ENCODE measurements at places on chromosomes 16 and 17.

GRCh38 chr17:78865682-78866390, 25.2 kb upstream of the USP36 start:
- peak; percentile 68 for DNase-seq

- DNase-seq = no peak
Observed at GRCh38 chr17:66169839-66170238, 22.1 kb downstream of the CEP112 start.

- no peak for DNase-seq
Observed at GRCh38 chr16:12818326-12818725, 14.6 kb upstream of the CPPED1 start.

DNA sequence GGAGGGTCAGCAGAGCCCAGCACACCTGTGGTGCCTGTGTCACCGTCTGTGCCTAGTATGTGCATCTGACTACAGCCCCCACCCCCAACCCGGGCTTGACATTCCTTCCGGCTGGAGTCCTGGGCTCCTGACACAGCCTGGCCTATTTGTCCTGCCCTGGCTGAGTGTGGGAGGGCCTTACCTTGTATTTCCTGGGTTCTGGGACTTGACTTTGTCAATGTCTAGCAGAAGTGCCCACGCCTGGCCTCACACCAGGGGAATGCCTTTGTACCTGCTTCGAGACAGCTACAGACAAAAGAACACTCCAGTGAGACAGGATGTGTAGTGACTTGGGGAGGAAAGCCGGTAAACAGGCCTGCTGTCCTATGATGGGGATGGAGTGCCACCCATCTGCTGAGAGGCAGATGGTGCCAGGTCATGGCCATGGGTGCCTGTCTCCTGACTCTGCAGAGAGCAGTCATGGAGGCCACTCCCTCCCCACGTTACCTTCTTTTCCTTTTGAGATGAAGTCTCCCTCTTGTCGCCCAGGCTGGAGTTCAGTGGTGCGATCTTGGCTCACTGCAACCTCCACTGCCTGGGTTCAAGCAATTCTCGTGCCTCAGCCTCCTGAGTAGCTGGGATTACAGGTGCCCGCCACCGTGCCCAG, 42.8 kb downstream of the TNFRSF13B start:
- DNase-seq = no peak

- no peak for DNase-seq
Observed at GRCh38 chr16:81499576-81500380, 55.2 kb downstream of the CMIP start.

DNA sequence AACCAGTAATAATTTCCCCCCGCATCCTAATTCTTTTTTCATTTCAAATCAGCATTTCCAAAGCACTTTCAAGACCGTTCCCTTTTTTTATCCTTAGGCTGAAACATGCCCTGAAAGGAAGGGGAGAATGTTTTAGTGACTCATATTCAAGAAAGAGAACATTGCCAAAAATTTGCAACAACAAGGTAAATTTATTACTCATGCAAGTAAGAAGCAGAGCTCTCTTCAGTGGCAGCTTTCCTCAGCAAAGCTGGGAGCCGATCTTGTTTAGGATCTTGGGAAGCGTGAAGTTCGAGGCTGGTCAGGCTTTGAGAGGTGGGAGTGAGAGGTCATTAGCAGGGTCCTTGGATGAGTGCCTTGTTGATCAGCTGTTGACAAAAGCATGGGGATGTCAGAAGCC, 129.5 kb downstream of the PRKCA start:
- no peak for DNase-seq

DNA sequence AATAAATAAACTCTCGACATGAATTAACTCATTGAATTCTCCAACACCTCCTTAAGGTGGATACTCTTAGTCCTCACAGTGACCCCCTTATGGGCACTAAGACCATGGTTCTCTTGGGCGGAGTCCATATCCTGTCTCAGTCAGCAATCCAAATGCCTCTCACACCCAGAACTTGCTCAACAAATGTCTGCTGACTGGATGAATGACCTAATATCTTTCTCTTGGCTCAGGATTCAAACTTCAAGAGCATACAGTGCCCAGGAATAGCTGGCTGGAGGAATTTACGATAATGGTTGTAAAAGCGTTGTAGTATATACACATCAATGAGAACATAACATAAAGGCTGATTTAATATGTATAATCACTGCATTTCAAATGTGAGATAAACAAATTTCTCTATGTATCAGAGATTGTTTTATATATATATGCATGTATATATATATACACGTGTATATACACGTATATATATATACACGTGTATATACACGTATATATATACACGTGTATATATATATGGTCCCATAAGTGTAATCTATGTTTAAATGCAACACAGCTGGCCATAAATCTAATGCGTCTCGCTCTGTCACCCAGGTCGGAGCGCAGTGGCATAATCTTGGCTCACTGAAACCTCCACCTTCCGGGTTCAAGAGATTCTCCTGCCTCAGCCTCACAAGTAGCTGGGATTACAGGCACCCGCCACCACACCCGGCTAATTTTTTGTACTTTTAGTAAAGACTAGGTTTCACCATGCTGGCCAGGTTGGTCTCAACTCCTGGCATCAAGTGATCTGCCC, 6.5 kb upstream of the UBB start:
- no peak for DNase-seq
